ENCODE measurements at places on chromosomes 6 and 20.

GRCh38 chr6:42702200-42702599, 20.2 kb downstream of the PRPH2 start:
- no peak for DNase-seq

GRCh38 chr20:33914919-33915318, 78.8 kb upstream of the RALY start:
- no peak for DNase-seq

DNA sequence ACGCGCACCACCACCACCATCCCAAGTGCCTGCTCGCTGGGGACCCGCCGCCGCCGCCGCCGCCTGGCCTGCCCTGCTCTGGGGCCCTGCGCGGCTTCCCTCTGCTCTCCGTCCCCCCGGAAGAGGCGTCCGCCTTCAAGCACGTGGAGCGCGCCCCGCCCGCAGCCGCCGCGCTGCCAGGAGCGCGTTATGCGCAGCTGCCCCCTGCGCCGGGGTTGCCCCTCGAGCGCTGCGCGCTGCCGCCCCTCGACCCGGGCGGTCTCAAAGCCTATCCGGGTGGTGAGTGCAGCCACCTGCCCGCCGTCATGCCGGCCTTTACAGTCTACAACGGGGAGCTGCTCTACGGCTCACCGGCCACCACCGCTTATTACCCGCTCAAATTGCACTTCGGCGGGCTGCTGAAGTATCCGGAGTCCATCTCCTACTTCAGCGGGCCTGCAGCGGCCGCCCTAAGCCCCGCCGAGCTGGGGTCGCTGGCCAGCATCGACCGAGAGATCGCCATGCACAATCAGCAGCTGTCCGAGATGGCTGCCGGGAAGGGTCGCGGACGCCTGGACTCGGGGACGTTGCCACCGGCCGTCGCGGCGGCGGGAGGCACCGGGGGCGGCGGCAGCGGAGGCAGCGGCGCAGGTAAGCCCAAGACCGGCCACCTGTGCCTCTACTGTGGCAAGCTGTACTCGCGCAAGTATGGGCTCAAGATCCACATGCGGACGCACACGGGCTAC, 7.2 kb downstream of the PRDM13 start:
- DNase-seq, result no peak

GRCh38 chr20:16283978-16284377, 289.3 kb downstream of the KIF16B start:
- no peak for DNase-seq

DNA sequence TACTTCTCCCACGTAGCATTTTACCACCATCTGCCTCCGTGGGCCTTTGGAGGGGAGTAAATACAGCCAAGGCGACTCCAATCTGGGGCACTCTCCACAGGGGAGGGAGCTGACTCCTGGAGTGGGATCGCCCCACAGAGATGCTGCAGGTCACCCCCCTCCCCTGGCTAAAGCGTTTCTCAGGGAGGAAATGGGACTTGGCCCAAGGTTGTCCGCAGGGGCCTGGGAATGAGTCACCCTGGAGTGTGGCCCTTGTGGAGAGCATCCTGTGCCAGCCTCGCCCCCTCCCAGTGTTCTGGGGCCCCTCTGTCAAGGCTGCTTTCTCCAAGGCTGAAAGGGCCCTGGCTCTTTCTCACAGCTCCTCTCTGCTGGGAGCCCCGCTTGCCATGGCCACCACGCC, 84.5 kb upstream of the QKI start:
- no peak for DNase-seq
